ENCODE measurements at places on chromosomes 3 and 15.

DNA sequence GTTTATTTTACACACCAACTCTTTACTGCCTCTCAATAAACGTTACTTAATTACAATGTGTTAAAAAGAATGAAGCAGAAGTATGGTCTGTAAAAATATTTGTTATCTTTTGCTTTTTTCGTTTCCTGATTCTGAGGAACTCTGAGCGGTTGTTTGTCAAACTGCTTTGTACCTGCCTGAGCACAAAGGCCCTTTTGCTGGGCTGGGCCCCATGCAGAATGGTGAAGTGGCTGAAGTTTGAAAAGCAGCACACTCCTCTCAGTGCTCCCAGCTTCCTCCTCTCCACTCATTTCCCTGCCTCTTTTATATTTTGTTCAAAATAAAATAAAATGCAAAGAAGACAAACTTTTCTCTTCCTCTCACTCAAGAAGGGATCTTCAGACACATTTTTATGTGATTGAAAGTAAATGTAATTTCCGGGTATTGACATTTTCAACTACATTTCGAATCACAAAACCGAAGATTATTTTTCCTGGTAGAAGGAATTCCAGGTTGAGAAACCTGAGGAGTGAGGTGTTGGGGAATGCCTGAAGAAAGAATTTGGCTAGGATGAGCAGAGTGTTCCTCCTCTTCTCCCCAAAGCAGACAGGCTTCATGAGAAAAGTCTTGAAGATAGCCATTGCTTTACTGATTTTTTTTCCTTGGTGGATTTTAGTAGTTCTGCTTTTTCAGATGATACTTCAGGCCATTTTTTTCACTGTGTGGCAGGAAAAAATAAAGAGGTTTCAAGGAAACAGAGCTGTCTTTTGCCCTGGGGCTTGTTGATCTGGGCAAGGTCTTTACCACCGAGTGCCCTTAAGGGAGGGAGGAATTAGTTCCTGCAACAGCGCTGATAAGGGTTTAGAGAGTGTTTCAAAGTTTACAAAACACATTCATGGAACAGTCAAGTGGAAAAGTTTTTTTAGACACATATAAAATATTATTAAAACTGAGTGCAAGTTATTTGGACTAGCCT lies 229.8 kb downstream of the NFKBIZ start:
- peaks cover 14% of the 10 kb centered on the region for H3K4me1 ChIP-seq
- H3K4me3 ChIP-seq, result no peak overlapping the region
- no peaks in the 10 kb centered on the region for H3K27me3 ChIP-seq
- DNase-seq, result peak; percentile 71
- H3K27ac ChIP-seq, result peak overlapping the region; percentile 69

- peaks cover 8% of the 10 kb centered on the region for H3K4me1 ChIP-seq
- no peaks in the 10 kb centered on the region for H3K27me3 ChIP-seq
- no peak for DNase-seq
- no peak overlapping the region for H3K4me3 ChIP-seq
- peaks cover 37% of the 10 kb centered on the region for H3K36me3 ChIP-seq
Observed at GRCh38 chr15:88472225-88472624, 4.7 kb downstream of the MRPS11 start.

- no peak overlapping the region for H3K4me3 ChIP-seq
- H3K27me3 ChIP-seq, result no peaks in the 10 kb centered on the region
- no peak for DNase-seq
- no peak overlapping the region for H3K27ac ChIP-seq
Observed at GRCh38 chr15:52103217-52104207, 9.1 kb downstream of the BCL2L10 start.

GRCh38 chr15:70754862-70755261 lies 8.5 kb downstream of the UACA start:
- peaks cover 20% of the 10 kb centered on the region for H3K27me3 ChIP-seq
- H3K4me3 ChIP-seq, result no peak overlapping the region
- DNase-seq, result no peak
- H3K4me1 ChIP-seq, result peaks cover 32% of the 10 kb centered on the region
- no peaks in the 10 kb centered on the region for H3K36me3 ChIP-seq
- no peak overlapping the region for H3K27ac ChIP-seq

DNA sequence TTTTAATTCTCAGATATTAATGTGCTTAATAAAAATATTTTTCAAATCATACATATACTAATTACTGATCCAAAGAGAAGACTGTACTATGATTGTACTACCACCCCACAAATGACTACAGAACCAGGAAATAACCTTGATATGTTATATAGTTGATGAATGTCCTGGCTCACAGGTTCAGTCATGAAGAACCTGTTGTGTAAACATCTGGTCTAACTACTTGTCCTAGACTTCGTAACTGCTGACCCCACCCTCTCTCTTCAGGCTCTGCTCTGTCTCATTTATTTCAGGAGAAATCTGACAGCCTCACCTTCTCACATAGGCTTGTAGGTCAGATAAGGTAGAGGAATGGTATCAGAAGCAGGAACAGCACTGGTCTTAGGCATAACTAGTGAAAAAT lies 14.7 kb upstream of the CSTA start:
- no peaks in the 10 kb centered on the region for H3K4me1 ChIP-seq
- H3K36me3 ChIP-seq, result no peaks in the 10 kb centered on the region
- no peak overlapping the region for H3K4me3 ChIP-seq
- H3K27me3 ChIP-seq, result no peaks in the 10 kb centered on the region
- DNase-seq, result no peak

- no peaks in the 10 kb centered on the region for H3K4me1 ChIP-seq
- no peak for DNase-seq
- H3K27me3 ChIP-seq, result no peaks in the 10 kb centered on the region
- H3K4me3 ChIP-seq, result no peak overlapping the region
- H3K36me3 ChIP-seq, result no peaks in the 10 kb centered on the region
Observed at GRCh38 chr3:22542311-22542710, 660.8 kb upstream of the UBE2E2 start.

DNA sequence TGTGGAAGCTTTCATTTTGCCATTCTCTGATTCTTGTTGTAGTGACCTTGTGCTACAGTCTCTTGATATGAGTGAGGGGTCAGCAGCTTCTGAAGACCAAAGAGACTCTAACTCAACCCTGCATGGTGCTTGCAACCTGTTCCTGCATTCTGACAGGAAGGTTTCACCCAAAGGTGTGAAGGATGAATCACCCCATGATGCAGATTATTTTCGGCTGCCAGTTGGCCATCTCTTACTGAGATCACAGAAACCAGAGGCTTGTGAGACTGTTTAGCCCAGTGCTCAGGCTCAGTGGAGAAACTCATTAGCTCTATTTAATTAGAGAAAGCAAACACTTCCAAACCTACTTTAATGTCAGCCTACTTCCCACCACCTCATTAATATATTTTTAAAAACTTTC lies 29.2 kb upstream of the TPRG1 start:
- H3K27me3 ChIP-seq, result no peaks in the 10 kb centered on the region
- H3K4me1 ChIP-seq, result peaks cover 11% of the 10 kb centered on the region
- H3K36me3 ChIP-seq, result peaks cover 4% of the 10 kb centered on the region
- no peak overlapping the region for H3K27ac ChIP-seq

GRCh38 chr3:126552688-126553283 lies 5.9 kb downstream of the C3orf22 start:
- H3K4me1 ChIP-seq, result no peaks in the 10 kb centered on the region
- H3K27me3 ChIP-seq, result no peaks in the 10 kb centered on the region
- peak; percentile 60 for DNase-seq
- H3K27ac ChIP-seq, result no peak overlapping the region
- H3K36me3 ChIP-seq, result no peaks in the 10 kb centered on the region

- H3K27ac ChIP-seq, result no peak overlapping the region
- peak; percentile 62 for DNase-seq
- H3K4me1 ChIP-seq, result peaks cover 10% of the 10 kb centered on the region
Observed at GRCh38 chr15:35624881-35625280, 78.9 kb upstream of the DPH6 start.

GRCh38 chr3:194598771-194599557 lies 34.3 kb downstream of the TMEM44 start:
- H3K27me3 ChIP-seq, result no peaks in the 10 kb centered on the region
- no peak overlapping the region for H3K27ac ChIP-seq
- no peaks in the 10 kb centered on the region for H3K4me1 ChIP-seq
- no peak for DNase-seq

- H3K27ac ChIP-seq, result peak overlapping the region; percentile 96
- peaks cover 60% of the 10 kb centered on the region for H3K36me3 ChIP-seq
- H3K4me3 ChIP-seq, result peak overlapping the region; percentile 76
- no peaks in the 10 kb centered on the region for H3K27me3 ChIP-seq
Observed at GRCh38 chr15:90883526-90883975, 753 bp upstream of the FES start.

DNA sequence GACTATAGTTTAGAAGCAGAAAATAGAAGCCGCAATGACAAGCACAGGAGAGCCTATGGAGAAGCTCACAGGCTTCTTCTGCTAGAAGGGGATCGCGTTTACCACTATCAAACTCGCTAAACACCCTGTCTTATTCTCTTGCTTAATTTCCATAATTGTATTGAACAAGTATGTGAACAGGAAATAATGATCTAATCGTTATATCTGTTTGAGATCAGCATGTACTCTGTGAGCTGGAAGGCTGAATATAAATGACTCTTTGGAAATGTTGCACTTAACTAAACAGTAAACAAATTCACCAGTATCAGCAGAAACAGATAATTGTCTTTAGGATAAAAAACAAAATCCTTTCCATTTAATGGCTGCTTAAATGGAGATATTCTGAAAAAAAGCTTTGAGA lies 15.0 kb downstream of the NEK10 start:
- no peaks in the 10 kb centered on the region for H3K4me1 ChIP-seq
- no peak overlapping the region for H3K4me3 ChIP-seq
- H3K27me3 ChIP-seq, result no peaks in the 10 kb centered on the region
- H3K36me3 ChIP-seq, result no peaks in the 10 kb centered on the region
- no peak for DNase-seq

GRCh38 chr3:129961141-129961541 lies 13.4 kb upstream of the TRH start:
- no peak overlapping the region for H3K27ac ChIP-seq
- H3K4me1 ChIP-seq, result no peaks in the 10 kb centered on the region
- H3K36me3 ChIP-seq, result no peaks in the 10 kb centered on the region
- no peak for DNase-seq
- no peaks in the 10 kb centered on the region for H3K27me3 ChIP-seq

GRCh38 chr15:25179673-25180511 lies 225.1 kb downstream of the SNRPN start:
- no peaks in the 10 kb centered on the region for H3K4me1 ChIP-seq
- H3K27ac ChIP-seq, result no peak overlapping the region
- H3K36me3 ChIP-seq, result no peaks in the 10 kb centered on the region
- H3K4me3 ChIP-seq, result no peak overlapping the region

DNA sequence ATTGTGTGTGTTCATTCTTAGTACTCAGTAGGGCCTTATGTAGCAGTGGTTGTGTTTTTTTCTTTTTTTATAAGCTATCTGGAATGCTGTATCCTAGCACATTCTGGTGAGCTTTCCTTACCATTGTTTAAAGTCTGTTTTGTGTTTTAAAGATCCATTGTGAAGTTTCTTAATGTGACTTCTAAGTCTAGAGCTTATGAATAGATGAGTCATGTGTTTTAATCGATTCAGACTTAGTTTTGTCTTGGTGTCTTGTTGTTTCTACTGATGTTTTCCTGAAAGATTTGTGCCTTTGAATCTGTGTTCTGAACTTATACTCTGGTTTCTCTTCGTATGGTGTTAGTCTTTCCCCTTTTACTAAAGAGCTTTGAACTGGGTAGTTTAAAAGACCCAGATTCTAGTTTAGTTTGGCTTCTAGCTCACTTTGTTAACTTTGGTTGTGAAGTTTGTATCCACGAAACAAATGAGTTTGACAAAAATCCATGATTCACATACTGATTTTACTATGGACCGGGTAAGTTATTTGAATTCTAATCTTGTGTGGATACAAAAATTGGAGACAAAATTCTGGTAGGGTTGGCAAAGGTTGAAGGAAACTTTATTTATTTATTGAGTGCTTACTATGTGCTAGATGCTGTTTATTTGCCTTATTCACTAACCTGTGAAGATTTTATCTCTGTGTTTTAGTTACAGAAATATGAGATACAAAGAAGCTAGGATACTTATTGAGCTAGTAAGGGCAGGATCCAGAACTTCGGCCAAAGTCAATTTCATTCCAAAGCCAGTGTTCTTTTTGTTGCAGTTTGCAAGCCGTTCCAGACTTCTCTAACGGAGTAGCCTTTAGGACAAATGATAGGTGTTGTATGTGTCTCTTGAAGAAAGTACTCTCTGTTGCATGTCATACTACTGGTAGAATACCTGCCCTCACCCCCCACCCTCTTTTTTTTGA lies 24.8 kb downstream of the AKAP13 start:
- H3K27me3 ChIP-seq, result no peaks in the 10 kb centered on the region
- no peaks in the 10 kb centered on the region for H3K36me3 ChIP-seq
- no peak overlapping the region for H3K4me3 ChIP-seq
- DNase-seq, result no peak
- H3K4me1 ChIP-seq, result peaks cover 78% of the 10 kb centered on the region

- peak; percentile 63 for DNase-seq
- no peak overlapping the region for H3K4me3 ChIP-seq
- no peak overlapping the region for H3K27ac ChIP-seq
Observed at GRCh38 chr15:77037388-77038209, 33.3 kb downstream of the TSPAN3 start.

GRCh38 chr15:58391088-58391487 lies 40.7 kb upstream of the LIPC start:
- H3K27ac ChIP-seq, result no peak overlapping the region
- no peaks in the 10 kb centered on the region for H3K4me1 ChIP-seq
- DNase-seq, result no peak
- no peaks in the 10 kb centered on the region for H3K36me3 ChIP-seq

DNA sequence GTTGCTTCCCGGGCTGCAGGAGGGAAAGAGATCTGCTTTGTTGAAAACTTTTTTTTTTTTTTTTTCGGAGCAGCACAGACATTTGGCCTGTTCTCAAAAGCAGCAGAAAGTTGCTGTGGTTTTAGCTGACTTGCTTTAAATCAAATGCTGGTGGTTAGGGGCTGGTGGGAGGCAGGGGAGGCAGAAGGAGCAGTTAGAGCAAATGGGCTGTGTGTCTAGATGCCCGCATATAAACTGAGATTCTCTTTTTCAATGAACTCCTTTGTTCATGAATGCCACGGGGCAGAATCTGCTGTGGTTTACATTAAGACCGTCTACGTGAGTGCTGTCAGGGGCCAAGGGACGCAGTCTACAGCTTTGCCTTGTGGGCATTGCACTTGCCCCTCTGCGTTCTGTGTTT lies 95.9 kb downstream of the FLNB start:
- peaks cover 32% of the 10 kb centered on the region for H3K36me3 ChIP-seq
- DNase-seq, result no peak
- no peak overlapping the region for H3K27ac ChIP-seq
- H3K4me1 ChIP-seq, result no peaks in the 10 kb centered on the region

Measured in upper lobe of right lung (tissue), 1 donor.